ENCODE measurements at places on chromosomes 1 and 21.
A peak's percentile ranks its signal among the peaks of the same experiment; 100 is the strongest.

DNA sequence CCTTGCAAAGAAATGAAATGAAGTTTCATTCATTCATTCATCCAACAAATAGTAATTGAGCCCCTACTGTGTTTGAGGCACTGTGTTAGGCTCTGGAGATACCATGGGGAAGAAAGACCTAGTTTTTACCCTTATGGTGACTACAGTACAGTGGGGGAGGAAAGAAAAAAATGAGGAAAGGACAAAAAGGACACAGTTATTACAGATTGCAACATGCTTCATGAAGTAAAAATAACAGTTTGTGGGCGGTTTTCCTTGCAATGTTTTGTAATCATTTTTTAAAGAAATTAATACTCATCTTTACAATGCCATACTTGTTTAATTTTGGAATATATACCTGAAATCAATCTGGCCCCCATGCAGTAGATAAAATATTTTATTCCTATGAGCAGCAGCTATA, 120.3 kb downstream of the TM2D1 start:
- DNase-seq = no peak

DNA sequence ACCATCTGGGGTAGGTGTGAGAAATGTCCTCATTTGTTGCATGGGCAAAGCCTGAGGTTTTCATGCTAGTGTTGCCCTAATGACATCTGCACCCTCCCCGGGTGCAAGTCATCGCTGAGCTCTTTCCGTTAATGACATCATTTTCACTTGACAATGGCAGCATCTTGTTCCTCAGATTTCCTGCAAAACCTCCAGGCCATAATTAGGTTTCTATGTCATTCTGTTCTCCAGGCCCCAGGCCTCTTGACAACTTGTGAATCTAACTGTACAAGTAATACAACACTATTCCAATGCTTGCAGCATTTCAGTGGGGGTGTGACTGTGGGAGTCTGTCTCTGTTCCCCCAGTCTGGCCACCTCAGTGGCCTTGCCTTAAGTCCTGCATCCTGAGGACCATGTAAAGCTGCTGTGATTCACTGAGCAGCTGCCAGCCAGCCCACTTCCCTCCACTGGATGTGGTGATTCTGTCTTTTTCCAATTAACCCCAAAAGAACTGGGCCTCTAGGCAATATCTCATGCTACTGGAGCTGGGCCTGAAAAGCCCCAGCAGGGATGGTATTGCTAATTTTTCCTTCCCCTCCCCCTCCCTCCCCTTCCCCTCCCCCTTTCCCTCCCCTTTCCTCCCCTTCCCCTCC, 22.8 kb downstream of the RAB7B start:
- no peak for DNase-seq

GRCh38 chr1:23757812-23758211, 14.5 kb downstream of the ELOA start:
- DNase-seq = no peak

DNA sequence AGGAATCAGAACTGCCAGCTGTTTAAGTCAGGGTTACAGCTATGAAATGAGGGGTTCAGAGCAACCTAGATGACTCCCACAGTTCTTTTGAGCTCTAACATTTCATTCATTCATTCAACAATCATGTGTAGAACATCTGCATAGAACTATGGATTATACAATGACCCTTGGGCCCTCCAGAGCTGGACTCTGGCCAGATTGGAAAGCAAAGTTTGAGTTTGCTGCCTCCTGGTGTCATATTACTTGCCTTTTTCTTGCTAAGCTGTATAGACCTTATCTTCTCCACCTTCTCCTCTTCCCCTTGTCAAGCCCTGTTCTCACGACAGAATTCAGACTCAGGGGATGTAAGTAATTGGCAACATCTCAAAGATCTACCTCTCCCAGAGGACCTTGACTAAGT, 4.0 kb downstream of the CASQ2 start:
- peak; percentile 45 for DNase-seq

DNA sequence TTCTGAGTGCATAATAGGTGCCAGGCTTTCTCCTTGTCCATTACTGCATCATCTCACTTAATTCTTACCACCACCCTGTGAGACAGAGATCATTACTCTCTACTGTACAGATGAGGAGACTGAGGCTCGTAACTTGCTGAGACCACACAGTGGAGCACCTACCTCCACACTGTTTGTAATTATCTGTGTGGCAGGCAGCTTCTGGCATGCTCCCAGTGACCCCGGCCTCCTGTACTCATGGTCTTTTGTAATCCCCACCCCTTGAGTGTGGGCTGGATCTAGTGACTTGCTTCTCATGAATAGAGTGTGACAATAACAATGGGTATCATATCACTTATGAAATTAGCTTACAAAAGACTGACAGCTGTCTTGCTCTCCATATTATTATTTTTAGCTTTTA, 407.3 kb downstream of the MATN1 start:
- no peak for DNase-seq

DNA sequence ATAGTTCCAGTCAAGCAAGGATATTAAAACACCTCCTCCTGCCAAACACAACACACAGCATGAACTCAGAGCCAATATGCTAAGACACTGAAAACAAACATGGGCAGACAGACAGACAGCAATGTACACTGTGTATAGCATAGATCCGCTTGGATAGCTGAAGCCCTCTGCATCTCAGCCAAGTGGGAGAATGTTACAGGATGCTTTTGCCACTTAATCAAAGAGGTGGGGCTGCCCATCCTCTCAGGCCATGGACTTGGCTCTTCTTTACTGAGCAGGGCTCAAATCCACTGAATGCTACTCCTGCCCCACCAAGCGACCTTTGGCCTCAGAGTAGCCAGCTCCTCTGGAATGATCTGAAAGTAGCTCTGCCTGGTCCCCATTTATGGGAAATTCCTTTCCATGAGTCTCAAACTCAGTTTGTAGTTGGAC, 64.7 kb upstream of the NGF start:
- DNase-seq = no peak

DNA sequence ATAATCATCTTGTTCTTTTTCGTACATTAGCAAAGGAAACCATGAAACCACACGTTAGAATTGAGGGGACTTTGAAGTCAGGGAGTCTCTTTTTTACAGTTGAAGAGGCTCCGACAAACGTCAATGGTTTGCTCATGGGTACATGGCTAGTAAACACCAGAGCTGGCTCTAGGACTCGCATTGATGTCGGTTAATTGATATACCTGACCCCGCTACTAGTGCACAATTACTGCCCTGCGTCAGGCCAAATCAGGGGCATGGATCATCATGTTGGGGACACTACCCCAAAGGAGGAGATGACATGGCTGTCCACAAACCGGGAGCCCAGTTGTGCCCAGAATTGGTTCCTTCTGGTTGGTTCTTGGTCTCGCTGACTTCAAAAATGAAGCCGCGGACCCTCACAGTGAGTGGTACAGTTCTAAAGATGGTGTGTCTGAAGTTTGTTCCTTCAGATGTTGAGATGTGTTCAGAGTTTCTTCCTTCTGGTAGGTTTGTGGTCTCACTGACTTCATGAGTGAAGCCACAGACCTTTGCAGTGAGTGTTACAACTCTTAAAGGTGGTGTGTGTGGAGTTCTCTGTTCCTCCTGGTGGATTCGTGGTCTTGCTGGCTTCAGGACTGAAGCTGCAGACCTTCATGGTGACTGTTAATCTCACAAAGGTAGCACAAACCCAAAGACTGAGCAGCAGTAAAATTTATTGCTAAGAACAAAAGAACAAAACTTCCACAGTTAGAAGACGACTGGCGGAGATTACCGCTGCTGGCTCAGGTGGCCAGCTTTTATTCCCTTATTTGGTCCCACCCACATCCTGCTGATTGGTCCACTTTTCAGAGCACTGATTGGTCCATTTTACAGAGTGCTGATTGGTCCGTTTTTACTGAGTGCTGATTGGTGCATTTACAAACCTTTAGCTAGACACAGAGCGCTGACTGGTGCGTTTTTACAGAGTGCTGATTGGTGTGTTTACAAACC, 126.9 kb upstream of the ERRFI1 start:
- DNase-seq = no peak

DNA sequence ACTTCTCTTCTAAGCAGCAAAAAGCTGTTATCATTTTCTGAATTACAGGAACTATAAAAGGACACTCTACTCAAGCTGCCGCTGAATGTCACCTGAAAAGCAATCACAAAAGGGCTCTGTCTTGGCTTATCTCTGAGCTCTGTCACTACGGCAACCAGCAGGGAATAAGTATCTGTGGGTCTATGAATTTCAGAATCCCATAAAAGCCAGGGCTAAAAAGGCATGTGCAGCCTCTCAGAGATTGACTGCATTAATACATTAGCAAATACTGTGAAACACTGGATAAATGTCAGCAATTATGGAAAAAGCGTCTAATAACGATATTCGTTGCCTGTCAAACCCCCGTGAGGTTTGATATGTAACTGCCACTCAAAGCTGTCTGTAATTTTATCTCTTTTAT, 210.2 kb upstream of the DMRTA2 start:
- DNase-seq = no peak

DNA sequence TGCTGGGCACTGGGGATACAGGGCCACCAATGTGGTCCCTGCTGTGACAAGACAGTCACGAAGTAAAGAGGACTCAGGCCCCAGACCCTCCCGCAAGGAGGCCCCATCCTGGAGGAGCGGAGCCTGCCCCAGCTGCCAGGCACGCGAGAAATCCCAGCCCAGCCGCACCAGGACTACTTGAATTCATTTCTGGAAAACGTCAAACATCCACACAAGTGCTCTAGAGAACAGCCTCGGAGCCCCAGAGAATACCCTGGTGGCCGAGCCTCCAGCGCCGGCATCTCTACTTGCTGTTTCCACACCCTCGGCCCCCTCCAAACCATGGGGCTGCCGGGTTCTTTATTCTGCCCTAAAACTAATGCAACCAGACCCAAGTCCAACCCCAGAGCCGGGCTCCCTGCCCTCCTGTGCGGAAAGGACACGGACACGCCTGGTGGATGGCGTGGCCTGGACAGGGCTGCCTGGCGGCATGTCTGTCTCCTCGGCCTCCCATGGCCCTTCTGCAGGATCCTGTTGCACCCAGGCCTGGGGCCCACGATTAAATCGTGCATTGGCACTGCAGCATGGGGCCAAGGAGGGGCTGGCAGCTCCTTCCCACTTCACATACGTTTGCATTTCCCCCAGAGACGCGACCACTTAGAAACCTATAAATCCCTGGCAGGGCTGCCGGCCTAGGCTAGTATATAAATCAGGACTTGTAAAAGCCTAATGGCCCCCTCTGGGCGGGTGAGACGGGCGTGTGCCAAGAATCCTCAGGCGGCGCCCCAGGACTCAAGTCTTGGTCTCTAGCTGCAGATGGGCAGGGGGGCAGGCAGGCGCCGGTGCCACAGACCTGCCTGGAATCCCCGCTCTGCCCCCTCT, 41.2 kb downstream of the DMRTB1 start:
- no peak for DNase-seq

Measured in fibroblast of skin of abdomen (primary cell).